ENCODE measurements at places on chromosomes 4 and X.
A peak's percentile ranks its signal among the peaks of the same experiment; 100 is the strongest.

DNA sequence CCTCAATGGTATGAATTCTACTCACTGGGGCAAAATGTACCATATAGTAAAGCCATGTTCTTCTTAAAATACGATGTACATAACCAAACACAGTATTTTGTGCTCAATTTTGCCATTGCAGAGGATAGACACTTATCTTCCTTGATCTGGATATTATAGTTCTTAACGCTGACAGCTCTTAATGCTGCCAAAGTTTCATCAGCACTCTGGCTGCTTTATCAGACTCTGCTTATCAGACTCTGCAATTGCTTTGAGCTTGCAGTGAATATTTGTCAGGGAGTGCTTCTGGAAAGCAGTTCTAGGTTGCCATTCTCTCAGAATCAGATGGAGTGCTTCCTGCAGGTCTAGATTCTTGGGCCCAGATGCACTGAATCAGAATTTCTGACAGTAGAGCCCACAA is 863.1 kb downstream of the CCSER1 start:
- DNase-seq = no peak

- DNase-seq = no peak
Observed at GRCh38 chr4:81455897-81456296, 15.8 kb downstream of the RASGEF1B start.

DNA sequence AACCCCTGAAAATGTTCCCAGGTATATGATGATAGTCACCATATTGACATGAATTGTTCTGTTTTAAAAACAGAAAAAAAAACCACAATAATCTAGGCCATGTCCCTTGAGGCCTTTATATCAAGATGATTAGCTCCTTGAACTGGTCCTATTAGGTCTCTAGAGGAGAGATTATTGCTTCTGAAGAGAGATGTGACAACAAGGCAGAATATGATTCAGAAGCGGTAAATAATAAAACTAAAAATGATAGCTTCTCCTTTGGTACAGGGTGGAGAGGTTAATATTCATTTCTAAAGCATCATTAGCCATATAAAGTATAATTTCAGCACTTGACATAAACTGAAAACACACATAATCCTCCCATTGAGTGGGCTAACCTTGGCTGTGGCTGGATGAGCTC is 25.8 kb downstream of the TLR8 start:
- DNase-seq = no peak

- no peak for DNase-seq
Observed at GRCh38 chr4:77795326-77795725, 23.8 kb downstream of the CNOT6L start.

- no peak for DNase-seq
Observed at GRCh38 chr4:99724067-99724466, 66.4 kb upstream of the C4orf54 start.

- DNase-seq = no peak
Observed at GRCh38 chr4:70630162-70630561, 1.6 kb downstream of the ENAM start.

DNA sequence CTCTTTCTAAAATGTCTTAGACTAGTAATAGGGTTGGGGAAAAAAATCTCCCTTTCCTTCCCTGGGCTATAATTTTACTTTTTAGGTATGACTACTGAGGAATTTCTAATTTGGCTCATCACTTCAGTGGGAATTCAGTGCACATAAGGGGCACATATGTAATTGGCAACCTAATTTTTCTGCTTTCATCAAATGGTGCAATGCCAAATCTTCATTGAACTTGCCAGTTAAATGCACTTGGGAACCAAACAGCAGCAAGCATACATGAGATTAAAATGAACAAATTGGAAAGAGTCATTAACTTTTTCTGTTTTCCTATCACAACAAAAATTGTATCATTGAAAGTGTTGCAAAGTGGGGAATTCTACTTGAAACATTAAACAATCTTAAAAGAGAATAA is 2.9 kb upstream of the CCSER1 start:
- no peak for DNase-seq

- DNase-seq = no peak
Observed at GRCh38 chrX:29992083-29992482, 223.3 kb upstream of the MAGEB2 start.

DNA sequence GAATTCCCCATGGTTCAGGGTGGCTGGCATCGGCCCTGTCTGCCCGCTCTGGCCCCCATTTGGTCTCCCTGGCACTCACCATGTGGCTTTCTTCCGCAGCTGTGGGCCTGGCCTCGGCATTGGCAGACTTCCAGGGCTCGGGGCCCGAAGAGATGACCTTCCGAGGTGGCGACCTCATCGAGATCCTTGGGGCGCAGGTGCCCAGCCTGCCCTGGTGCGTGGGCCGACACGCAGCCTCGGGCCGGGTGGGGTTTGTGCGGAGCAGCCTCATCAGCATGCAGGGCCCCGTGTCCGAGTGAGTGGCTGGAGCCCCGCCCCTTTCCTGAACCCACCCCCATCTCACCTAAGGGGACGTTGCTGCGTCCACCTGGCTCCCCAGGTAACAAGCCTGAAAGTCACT is 20.1 kb downstream of the SH3TC1 start:
- no peak for DNase-seq

- DNase-seq = peak; percentile 21
Observed at GRCh38 chrX:139290310-139290709, 240.2 kb upstream of the F9 start.

DNA sequence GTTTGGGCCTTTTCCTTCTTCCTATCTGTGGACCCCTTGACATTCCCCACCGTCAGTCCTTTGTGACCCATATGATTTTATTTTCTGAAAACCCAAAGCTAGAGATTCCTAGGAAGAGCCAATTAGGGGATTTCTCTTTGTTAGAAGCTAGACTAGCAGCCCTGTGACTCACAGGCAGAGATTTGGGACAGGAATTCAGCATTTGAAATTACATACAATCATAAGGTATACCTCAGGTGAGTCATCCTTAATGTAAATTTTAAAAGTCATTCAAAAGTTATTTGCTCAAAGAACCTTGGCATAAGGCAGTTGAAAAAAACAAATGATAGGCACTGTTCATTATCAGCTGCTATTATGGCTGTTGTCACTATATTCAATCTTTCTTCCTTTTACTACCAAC is 40.6 kb downstream of the USP26 start:
- DNase-seq = no peak

DNA sequence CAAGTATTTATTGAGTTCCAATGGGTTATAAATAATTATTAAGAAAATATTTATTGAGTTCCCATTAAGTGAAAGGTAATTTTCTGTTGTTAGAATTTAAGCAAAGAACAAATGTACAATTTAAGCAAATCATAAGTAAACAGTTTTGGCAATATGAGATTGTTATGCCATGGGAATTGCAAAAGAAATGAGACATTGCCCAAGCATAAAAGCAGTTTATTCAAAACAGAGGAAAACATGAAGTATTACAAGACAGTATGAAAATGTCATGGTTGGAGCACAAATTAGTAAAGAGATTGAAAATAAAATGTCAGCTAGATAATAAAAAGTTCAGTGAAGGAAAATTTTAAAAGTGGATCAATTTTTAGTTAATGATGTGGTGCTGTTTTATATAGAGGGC is 706.1 kb upstream of the EPHA5 start:
- no peak for DNase-seq

- DNase-seq = peak; percentile 15
Observed at GRCh38 chrX:68180579-68180978, 252.7 kb downstream of the OPHN1 start.

DNA sequence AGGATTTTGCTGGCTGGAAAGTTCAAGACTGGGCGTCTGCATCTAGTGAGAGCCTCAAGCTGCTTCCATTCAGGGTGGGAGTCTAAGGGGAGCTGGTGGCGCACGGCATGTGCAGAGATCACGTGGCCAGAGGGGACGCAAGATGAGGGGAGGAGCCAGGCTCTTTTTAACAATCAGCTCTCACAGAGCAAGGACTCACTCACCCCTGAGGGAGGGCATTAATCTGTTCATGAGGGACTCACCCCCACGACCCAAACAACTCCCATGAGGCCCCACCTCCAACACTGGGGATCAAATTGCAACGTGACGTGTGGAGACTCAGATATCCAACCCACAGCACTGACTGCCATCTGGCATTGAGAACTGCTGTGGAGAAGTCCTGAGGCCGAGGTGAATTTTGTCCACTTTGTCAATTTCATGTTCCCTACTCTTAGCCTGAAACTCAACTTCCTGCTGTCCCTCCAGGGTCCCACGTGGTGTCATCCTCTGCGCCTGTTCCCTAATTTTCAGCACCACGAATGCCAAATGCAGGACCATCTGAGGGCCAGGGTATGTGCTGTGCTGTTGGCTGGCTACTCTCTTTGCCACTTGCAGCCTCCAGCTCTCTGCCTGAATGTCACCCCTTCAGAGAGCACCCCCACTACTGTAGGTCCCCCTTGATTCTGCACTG is 5.6 kb downstream of the ZFP92 start:
- no peak for DNase-seq

GRCh38 chr4:74534121-74534520 is 89.2 kb downstream of the AREG start:
- no peak for DNase-seq

GRCh38 chr4:71553605-71554004 is 214.8 kb downstream of the SLC4A4 start:
- no peak for DNase-seq

- no peak for DNase-seq
Observed at GRCh38 chr4:41537292-41537890, 566 bp upstream of the LIMCH1 start.

- DNase-seq = no peak
Observed at GRCh38 chr4:108751321-108751720, 11.5 kb downstream of the ETNPPL start.

GRCh38 chrX:48897157-48897624 is 377 bp downstream of the TIMM17B start:
- peak; percentile 66 for DNase-seq

DNA sequence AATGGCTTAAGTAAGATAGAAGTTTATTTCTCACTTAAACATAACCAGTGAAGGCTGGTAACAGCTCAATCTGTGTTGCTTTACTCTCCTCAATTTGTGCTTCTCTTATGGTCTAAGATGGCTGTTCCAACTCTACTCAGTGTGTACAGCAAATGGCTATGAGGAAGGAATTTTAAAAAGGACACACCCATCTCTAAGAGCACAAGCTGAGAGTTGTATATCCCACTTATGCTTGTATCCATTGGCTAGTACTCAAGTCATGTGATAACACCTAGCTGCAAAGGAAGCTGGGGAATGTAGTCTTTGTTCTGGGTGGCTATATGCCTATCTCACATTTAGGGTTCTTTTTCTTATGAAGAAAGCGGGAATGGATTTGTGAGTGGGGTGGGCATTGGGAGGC is 63.3 kb downstream of the GPAT3 start:
- DNase-seq = peak; percentile 31

DNA sequence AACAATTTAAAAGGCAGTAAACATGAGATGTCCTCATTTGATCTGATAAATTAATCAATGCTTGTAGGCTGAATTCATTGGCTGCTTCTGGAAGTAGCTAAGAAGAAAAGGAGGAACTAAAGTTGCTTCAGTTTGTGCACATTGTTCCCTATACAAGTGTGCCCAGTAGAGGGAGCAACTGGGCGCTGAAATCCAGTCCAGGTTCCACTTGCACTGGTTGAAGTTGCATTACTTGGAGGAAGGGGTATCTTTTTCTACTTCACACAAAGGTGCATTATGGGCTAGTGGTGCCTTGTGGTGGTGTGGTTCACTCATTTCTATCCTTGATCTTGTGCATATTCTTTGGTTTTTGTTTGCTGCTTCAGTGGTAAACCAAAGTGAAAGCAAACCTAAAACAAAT is 67.9 kb upstream of the SOX3 start:
- DNase-seq = peak; percentile 54

GRCh38 chrX:135185795-135186443 is 14.7 kb upstream of the CT55 start:
- peak; percentile 59 for DNase-seq

- no peak for DNase-seq
Observed at GRCh38 chr4:7938609-7939376, 868 bp downstream of the AFAP1 start.

DNA sequence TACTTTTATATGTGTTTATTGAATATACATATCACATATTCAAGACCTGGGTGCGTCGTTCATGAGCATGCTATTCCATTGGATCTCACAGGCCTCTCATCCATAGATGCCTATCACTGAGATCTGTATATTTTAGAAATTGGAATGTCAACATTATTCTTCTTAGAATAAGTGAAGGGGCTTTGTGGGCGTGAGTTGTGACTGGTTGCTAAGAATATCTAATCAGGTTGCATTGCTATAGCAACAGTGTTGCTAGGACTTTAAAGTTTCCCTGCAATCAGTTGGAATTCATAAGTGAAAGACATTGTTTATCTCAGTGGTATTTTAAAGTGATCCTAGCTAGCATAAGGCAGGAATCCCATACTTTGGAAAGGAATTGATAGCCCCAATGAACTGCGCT is 36.7 kb upstream of the ANK2 start:
- no peak for DNase-seq

- peak; percentile 67 for DNase-seq
Observed at GRCh38 chr4:110088670-110089069, 109.7 kb downstream of the ELOVL6 start.

DNA sequence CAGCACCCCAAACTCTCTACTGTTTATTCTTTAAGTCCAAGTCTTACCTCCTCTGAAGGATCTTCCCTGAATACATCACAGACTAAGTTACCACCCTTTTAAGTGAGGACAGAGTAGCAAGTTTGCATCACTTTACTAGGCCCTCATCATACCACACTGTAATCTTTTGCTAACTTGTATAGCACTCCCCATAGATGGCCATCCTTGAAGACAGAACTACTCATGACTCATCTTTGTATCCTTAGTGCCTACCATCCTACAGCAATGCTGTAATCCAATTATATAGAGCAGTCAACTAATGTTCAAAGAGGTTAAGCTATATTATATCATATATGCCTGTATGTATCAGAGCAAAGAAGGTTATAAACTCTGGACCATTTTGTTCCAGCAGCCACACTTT is 101.4 kb downstream of the ADAMTS3 start:
- no peak for DNase-seq

DNA sequence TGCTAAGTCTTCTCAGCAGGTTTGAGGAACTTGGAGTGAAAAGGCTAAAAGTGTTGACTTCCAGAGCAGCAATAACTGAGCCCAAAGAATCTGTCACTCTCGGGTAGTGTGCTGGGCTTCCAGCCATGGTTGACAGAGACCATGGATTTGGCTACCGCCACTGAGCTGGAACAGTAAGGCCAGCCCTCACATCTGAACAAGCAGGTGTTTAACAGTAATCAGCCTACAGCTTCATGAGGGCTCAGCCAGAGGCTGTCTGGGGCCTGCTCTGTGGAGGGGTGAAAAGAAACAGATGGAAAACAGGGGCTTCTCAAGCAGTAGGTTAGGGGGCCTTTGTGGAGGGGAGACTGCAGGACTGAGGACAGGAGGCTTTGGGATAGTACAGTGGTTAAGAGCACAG is 14.9 kb downstream of the RASL11B start:
- no peak for DNase-seq

All from activated CD4-positive, alpha-beta T cell treated with anti-CD3 and anti-CD28 coated beads, Interleukin-10, Interleukin-2, amounts not matched to agents 100 ng/mL and 50 ng/mL, durations not matched to agents 16 hours and 8 hours (primary cell).